ENCODE measurements at places on chromosomes 1 and 21.

DNA sequence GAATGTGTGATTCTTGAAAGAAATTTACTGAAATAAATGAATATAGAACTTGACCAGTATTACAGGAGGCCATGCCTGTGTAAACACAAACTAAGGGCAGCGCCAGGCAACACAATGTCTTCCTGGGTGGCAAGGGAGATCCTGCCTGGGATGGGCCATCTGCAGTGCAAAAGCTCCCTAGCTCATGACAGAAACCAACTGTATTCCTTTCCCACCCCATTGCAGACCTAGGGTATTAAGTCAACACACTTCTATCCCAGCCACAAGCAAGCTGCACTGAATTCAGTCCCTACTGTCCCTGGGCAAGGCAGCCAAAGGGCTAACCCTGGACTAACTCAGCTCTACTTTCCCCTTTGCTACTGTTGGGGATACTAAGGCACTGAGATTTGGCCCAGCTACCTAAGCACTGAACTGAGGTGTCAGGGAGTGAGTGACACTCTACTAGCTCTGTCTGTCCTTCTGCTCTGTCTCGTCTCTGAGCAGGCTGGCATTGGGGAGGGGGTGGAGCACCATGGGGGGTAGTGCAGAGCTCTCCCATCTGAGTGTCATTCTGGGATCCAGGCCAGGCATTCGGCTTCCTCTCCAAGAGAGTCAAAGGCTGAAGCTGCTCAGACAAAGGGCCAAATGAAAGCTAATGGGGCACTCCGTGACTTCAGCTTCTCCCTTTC lies 2.5 kb downstream of the INKA2 start:
- DNase-seq, result peak; percentile 71

DNA sequence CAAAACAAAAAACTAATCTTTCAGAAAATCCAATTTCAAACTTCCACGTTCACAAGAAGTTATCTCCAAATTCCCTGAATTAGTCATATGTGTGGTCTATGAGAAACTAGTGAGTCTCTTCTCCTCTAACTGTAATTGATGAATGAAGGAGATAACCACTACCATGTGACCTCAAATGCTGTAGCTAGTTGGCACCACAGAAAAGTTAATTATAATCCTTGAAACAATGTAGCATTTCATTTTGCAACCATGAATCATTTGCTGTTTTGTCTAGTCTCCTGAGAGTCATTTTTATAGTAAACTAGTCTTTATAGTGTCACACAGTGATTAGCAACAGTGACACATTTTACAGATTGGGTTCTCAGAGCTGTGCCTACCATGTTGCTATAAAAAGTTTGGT lies 287.5 kb downstream of the LRRIQ3 start:
- no peak for DNase-seq

GRCh38 chr1:6180707-6181311 lies 688 bp upstream of the CHD5 start:
- DNase-seq, result no peak

DNA sequence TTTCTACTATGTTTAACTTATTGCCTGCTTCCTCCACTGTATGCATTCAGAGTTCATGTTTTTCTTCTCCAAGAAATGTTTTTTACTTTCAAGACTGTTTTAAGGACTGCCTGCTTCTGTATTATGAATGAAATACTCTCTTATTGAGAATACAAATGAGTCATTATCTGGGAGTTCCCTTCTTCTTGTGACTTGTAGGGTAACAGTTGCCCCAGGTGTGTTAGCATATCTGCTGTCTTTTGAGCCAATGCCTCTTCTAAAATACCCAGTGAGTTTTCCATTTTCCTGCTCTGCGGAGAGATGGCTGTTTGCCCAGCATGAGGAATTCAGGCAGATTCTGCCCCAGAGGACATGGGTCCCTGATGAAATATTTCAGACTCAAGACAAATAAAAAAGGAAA lies 34.1 kb upstream of the ST6GALNAC5 start:
- no peak for DNase-seq

DNA sequence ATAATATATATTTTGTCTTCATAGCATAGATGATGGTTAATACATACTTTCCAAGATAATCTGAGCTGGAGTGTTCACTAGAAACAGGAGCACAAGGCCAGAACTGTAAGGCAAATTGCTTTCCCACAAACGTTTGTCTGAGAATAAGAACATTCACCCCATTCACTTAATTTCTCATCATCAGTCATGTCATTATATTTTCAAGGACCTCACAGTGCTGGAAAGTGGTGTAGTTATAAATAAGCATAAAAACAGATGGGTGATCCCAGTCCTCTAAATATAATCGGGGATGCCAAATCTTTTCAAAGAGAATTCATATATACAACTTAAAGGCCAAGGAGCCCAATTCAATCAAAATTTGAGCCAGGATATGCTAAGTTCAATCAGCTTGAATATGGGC lies 8.4 kb downstream of the PRRX1 start:
- DNase-seq, result peak; percentile 2

DNA sequence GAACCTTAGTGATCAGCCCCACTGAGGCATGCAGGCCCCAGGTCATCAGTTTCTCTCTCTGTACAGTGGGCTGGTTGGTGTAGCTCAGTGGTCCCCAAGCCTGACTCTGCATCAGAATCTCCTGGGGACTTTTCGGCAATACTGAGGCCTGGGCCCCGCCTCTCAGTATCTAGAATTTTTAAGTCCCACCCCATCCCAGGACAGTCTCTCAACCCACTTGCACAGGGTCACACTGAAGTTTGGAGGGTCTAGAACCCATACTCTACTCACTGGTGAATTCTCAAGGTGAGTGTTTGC lies 216.4 kb downstream of the MATN1 start:
- DNase-seq, result no peak

DNA sequence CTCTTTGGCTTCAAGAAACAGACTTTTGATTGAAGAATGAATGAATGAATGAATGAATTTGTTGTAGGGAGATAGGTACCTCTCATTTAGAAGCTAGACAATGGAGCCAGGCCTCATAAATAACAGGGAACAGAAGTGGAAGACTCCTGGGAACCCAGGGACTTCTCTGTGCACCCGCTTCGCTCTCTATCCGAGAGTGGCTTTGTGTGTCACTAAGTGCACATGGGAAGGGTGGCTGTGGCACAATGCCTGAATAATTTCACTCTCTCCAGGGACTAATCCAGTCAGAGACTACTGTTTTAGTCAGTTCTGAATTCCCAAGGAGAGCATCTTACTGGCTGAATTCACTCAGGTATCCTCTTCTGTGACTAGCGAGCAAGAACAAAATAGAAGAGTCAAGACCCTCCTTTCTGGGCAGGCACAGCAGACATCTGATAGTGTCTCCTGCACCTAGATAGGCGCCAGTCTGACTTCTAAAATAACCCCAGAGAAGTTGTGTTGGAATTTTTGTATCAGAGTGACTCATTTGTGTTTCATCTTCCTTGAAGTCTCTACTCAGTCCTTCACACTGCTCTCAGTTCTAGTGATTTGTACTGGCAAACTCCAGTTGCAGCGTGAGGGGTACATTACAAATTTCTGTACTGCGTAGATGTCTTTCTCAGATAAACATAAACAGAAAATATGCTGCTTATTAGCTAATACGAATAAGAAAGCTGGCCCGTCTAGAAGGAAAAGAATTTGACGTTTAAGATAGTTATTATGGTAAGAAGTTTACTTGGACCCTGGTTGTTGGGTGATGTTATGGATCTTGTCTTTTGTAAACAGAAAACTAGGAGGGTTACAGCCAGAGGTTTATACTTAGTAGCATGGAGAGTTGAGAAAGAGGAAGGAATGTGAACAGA lies 34.0 kb downstream of the BACH1 start:
- DNase-seq, result no peak

DNA sequence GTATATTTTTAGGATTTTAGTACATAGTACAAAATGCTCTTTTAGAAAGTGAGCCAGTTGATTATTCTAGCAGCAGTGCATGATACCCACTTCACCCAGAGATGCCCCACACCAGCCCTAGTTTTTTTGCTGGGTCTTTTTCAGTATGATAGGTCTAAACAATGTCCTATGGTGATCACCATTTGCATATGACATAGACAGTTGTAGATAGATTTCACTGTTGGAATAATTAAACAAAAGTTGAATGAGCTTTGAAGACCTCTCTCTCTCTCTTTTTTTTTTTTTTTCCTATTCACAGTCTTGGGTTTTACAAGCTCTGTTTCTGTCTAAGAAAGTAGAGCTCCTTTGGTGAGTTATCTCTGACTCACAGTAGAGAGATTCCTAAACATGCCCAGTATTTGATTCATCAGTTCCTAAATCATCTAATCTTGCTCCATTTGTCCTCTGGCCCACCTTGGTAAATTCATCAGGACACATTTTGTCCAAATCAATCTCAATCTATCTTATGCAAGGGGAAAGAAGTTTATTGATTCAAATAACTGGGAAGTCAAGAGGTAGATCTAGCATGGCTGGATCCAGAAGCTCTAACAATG lies 44.7 kb upstream of the VAV3 start:
- peak; percentile 40 for DNase-seq

GRCh38 chr1:78222225-78222959 lies 176.6 kb downstream of the GIPC2 start:
- no peak for DNase-seq

DNA sequence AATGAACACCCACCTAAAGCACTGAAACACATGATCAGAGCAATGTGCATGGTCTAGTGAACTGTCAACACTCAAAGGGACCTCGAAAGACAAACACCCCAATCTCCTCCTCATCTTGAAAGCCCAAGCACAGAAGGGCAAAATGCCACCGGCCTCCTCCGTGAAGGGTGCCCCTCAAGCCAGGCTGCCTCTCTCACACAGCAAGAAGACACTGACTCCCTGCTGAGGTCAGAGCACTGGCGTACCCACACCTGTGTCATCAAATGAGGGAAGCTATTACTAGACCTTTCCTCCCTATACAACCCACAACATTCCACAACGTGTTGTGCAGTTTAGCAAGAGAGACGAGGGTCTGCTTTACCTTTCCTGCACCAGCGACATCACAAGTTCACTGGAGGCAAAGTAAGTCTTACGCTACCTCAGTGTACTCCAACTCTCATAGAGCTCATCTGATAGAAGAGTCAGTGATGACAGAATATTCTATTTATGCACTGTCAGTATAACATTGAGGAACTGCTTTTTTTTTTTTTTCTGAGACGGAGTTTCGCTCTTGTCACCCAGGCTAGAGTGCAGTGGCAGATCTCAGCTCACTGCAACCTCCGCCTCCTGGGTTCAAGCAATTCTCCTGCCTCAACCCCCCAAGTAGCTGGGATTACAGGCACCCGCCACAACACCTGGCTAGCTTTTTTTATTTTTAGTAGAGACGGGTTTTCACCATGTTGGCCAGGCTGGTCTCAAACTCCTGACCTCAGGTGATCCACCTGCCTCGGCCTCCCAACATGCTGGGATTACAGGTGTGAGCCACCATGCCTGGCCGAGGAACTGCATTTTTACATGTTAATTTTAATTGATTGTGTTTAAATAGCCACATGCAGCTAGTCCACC lies 3.3 kb downstream of the SH3BP5L start:
- no peak for DNase-seq

DNA sequence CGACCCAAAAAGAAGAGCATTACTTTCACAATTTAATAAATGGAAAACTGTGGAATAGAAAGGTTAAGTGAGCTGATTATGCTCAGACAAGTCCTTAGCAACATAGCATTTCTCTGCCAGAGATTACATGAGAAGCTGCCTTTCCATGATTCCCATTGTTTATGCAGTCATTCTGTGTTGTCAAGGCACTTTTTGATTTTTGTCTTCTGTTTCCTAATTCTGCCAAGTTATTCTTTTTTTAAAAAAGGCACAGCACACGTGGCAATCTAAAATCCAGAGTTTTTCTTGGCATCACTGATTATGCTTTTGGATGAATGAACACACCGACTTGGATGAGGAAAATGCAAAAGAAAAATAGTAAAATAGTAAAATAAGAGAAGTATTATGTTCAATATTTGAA lies 185.0 kb downstream of the RGS7 start:
- no peak for DNase-seq

GRCh38 chr1:111404588-111404987 lies 22.9 kb downstream of the OVGP1 start:
- DNase-seq, result no peak

- DNase-seq, result no peak
These were observed 181.1 kb downstream of the IGSF21 start for GRCh38 chr1:18288722-18289121.

DNA sequence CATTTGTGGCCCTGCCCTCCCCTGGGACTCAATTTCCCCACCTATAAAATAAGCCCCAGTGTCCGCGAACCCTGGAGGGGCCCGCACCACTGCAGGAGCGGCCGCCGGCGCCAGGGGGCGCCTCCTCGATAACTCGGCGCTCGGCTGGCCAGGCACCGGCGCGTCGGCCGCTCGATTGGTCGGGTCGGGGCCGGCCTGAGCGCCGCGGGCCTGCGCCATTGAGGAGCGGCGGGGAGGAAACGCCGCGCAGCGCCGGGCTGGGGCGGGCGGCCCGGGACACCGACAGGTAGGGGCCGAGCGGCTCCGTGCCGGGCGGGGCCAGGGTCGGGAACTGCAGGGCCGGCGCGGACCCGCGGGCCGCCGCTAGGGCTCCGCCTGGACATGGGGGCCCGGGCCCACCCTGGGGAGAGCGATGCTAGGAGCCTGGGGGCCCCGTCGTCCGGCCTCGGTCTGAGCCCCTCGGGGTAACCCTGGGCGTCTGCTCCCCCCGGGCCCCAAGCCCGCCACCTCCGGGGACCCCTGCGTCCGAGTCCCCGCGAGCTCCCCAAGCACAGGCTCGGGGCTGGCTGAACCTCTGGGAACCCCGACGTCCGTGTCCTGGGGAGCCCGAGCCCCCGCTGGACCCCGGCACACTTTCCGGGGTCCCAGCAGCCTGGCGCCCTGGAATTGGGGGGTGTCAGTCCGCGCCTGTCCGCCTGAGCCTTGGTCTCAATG lies at the start of gene VPS13D:
Gene VPS13D, plus strand, starts transcription at position 196 of the 714 bp plus-strand sequence. CDS start 4,237 bp downstream, outside the sequence.
- DNase-seq, result peak; percentile 73

DNA sequence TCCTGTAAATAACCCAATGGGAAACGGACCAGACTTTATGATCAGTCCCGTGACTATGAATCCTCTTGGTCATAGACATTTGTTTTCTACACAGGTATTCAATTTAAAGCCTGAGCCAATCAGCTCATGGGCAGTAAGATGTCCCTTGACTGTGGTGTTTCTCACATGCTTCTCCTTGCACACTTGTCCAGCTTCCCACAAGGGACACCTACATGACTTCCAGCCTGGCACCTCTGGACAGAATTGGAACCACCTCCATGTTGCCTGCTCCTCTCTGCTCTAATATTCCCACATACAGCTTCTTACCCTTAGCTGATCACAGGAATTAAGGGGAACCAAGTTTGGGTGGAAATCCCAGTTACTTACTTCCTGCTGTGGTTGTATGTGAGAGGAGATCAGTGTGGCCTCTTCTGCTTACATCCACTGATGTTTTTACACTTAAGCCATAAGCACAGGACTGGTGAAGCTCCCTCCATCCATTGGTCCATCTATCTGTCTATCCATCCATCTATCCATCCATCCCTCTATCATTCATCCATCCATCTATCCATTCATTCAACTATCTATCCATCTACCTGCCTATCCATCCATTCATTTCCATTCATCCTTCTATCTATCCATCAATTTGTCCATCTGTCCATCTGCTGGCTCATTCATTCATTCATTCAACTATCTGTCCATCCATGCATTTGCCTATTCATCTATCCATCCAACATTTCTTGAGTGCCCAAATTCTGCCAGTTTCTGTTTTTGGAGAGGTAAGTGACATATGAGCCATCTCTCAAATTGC lies 16.4 kb downstream of the RUNX1 start:
- no peak for DNase-seq

- DNase-seq, result peak; percentile 22
These were observed 81.2 kb upstream of the F3 start for GRCh38 chr1:94622757-94623156.

Data from foreskin fibroblast (primary cell).